ENCODE measurements at places on chromosomes 2 and 18.

DNA sequence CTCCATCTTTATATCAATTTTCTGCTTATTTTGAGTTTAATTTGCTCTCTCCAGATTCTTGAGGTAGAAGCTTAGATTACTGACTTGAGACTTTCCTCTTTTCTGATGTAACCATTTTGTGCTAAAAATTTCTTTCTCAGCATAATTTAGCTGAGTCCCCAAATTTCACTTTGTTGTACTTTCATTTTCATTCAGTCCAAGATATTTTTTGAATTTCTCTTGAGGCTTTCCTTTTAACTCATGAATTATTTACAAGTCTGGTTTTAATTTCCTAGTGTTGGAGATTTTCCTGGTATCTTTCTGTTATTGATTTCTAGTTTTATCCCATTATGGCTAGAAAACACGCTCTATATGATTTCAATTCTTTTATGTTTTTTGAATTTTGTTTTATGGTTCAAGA is 144.7 kb upstream of the PGAP1 start:
- peak overlapping the region; percentile 74 for H3K27ac ChIP-seq
- peaks cover 65% of the 10 kb centered on the region for H3K36me3 ChIP-seq
- DNase-seq, result no peak
- peak overlapping the region; percentile 16 for H3K4me3 ChIP-seq

DNA sequence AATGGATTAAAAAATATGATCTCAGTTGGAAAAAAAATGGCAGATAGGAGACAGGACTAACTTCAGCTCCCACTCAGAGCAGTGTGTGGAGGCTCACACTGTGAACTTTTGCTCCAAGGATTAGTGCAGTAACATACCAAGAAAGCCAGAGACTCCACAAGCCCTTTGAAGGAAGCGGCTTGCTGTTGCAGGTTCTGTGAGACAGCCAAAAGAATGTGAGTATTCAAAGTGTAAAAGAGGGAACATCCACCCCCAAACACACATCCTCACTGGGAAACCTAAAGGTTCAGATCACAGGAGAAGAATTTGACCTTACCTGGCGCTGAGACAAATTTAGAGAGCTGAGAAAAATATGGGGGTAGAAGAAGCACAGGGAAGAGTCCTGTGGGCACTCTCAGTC is 77.5 kb downstream of the FAM171B start:
- no peaks in the 10 kb centered on the region for H3K36me3 ChIP-seq
- H3K4me3 ChIP-seq, result no peak overlapping the region
- H3K27ac ChIP-seq, result no peak overlapping the region
- H3K27me3 ChIP-seq, result peaks cover 10% of the 10 kb centered on the region

DNA sequence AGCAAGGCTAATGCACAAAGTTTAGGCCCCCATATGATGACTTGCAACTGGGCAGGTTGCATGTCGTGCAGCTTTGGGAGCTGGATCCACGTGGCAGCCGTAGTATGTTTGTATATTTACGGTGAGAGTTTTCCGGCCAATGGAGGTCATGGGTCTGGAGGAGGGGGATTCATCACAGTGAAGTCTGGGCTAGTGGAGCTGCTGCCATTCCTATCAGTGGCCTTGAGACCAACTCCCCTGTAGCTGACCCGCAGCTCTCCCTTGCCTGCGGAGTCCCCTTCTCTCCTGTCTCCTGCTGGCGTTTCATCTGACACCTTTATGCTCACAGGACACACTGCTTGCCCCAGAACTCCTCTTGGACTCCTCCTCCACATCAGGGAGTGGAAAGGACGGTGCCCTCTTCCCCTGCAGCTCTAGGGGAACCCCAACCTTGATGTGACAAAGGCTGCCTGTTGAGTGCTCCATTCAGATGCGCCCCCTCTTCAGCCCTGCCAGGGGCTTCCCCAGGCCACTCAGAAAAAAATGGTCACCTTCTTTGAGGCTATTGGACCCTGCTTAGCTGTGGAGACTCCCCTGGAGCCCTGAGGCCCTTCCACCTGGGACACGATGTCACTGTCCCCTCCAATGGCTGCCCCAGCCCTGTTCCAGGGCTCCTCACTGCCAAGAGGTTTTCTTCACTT is 121.7 kb downstream of the PXDN start:
- no peak overlapping the region for H3K4me3 ChIP-seq
- no peak for DNase-seq
- H3K27me3 ChIP-seq, result peaks cover 2% of the 10 kb centered on the region
- no peaks in the 10 kb centered on the region for H3K36me3 ChIP-seq

GRCh38 chr2:55115761-55116597 is 65.7 kb upstream of the RTN4 start:
- H3K36me3 ChIP-seq, result no peaks in the 10 kb centered on the region
- no peaks in the 10 kb centered on the region for H3K27me3 ChIP-seq
- no peak overlapping the region for H3K27ac ChIP-seq

DNA sequence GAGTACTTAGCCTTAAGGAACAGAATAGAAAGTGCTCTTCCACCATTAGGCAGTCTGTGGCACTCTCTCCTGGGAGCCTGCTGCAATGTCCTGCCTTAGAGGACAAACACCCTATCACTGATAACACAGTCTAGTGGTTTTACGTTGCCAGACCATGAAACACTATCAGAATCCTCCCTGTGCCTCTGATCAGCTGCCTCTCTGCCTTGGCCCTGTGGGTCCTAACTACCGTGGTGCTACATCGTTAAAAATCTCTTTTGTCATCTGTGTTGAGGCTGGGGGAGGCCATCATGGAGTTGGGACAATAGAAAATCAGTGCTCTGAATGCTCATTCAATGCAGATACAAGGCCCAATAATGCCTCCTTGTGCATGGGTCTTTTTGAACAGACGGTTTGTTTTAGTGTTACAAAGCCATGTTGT is 11.9 kb upstream of the APCDD1 start:
- DNase-seq, result no peak
- H3K27ac ChIP-seq, result no peak overlapping the region
- H3K4me3 ChIP-seq, result no peak overlapping the region
- no peaks in the 10 kb centered on the region for H3K36me3 ChIP-seq
- no peaks in the 10 kb centered on the region for H3K27me3 ChIP-seq

DNA sequence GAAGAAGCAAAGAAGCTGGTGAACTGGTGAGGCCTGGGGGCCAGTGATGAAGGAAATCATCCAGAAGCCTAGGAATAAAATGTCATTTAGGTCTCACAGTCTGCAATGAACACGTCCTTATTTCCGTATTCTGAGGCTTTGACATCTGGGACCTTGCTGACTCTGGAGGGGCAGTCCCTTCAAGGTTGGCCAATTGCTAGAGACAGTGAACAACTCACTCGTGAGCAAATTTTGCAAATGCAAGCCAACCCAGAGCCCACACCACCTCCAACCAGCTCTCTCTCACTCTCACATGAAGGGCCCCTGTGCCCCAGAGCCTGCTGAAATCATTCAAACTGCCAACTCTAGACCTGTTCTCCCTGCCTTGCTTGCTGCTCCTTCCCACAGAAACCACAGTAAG is 279.1 kb upstream of the LYPD1 start:
- no peaks in the 10 kb centered on the region for H3K4me1 ChIP-seq
- H3K27ac ChIP-seq, result no peak overlapping the region
- H3K27me3 ChIP-seq, result no peaks in the 10 kb centered on the region

DNA sequence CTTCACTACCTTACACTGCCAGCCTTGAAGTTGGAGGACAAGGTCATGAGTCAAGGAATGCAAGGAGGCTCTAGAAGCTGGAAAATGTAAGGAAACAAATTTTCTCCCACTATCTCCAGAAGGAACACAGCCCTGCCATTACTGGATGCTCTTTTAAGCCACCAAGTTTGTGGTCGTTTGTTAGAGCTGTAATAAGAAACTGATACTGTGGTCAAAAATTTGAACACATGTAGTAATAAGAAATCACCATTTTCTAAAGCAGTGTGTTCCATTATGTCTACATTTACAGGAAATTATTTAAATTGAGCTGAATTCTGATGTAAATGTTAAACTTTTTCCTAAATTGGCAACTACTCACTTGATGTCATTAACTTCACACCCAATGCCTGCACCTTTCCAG is 729.0 kb downstream of the KCNJ3 start:
- H3K27ac ChIP-seq, result no peak overlapping the region
- H3K4me1 ChIP-seq, result no peaks in the 10 kb centered on the region
- no peak overlapping the region for H3K4me3 ChIP-seq

GRCh38 chr2:149561309-149561926 is 26.2 kb downstream of the MMADHC start:
- peaks cover 2% of the 10 kb centered on the region for H3K27me3 ChIP-seq
- H3K4me3 ChIP-seq, result no peak overlapping the region
- no peaks in the 10 kb centered on the region for H3K4me1 ChIP-seq
- H3K27ac ChIP-seq, result no peak overlapping the region
- DNase-seq, result peak; percentile 11

GRCh38 chr18:49459404-49460171 is 857 bp downstream of the DYM start:
- peak; percentile 3 for DNase-seq
- H3K4me3 ChIP-seq, result peak overlapping the region; percentile 97
- H3K27me3 ChIP-seq, result no peaks in the 10 kb centered on the region
- no peaks in the 10 kb centered on the region for H3K36me3 ChIP-seq
- H3K4me1 ChIP-seq, result peaks cover 52% of the 10 kb centered on the region
- H3K27ac ChIP-seq, result peak overlapping the region; percentile 89

GRCh38 chr2:234816491-234816890 is 135.3 kb upstream of the SH3BP4 start:
- H3K4me3 ChIP-seq, result no peak overlapping the region
- no peaks in the 10 kb centered on the region for H3K36me3 ChIP-seq
- no peak overlapping the region for H3K27ac ChIP-seq
- H3K27me3 ChIP-seq, result peaks cover 6% of the 10 kb centered on the region
- no peaks in the 10 kb centered on the region for H3K4me1 ChIP-seq

DNA sequence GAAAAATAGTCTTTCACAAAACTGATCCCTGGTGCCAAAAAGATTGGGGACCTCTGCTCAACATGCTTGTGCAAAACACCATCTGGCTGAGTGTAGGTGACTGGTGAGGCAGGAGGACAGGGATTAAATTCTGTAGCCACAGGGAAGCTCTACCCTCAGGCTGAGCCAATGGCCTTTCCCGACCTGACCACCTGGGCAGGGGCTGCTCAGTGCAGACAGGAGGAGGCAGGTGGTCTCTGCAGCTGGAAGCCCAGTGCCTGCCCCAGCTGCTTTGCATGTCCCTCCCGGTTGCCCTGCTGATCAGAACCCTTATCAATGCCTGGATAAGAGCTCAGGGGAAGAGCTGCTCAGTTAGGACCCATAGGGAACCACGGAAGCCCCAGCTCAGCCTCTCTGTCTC is 235.3 kb downstream of the ANKRD36 start:
- no peaks in the 10 kb centered on the region for H3K36me3 ChIP-seq
- no peak overlapping the region for H3K27ac ChIP-seq
- H3K4me1 ChIP-seq, result no peaks in the 10 kb centered on the region
- H3K27me3 ChIP-seq, result peaks cover 9% of the 10 kb centered on the region
- no peak for DNase-seq
- no peak overlapping the region for H3K4me3 ChIP-seq

DNA sequence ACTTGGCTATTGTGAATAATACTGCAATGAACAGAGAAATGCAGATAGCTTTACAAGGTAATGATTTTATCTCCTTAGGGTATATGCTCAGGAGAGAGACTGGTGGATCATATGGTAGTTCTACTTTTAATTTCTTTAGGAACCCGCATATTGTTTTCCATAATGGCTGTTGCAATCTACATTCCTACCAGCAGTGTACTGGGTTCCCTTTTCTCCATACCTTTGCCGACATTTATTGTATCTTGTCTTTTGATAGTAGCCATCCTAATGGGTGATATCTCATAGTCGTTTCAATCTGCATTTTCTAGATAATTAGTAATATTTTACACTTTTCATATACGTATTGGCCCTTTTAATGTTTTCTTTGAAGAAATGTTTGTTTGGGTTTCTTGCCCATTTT is 702.9 kb upstream of the ACVR2A start:
- H3K4me1 ChIP-seq, result no peaks in the 10 kb centered on the region
- H3K27me3 ChIP-seq, result no peaks in the 10 kb centered on the region
- no peak for DNase-seq

DNA sequence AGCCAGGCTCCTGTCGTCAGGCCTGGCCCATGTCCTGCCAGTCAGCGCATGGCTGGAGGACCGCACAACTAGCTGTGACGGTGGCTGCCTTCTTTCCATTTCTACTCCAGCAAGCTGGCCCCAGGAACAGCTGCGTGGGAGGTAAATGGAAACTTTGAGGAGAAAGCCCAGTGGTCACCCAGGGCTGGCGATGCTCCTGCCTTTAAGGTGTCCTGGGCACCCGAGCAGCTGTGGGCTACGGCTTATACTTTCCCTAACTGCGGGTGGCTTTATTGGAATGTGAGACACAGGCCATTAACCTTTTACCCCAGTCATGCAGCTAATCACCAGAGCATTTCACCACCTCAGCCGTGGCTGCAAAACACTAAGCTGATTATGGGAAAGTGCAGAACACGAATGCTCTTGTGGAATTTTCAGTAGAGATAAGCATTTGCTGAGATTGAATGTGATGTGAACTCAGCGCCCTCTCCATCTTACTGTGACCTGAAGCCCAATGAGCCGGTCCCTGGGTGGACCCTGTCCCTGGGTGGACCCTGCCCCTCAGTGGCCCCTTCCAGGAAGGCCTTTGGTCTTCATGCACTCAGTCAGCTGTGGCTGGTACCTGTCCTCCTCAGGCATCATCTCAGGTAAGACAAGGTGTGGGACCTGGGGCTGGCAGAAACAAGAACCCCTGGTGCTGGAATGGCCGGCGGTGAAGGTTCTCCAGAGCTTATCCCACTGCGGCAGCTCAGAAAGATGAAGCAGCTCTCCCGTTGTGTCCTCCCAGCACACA is 275.4 kb upstream of the HS6ST1 start:
- H3K4me1 ChIP-seq, result no peaks in the 10 kb centered on the region
- no peak overlapping the region for H3K27ac ChIP-seq
- no peaks in the 10 kb centered on the region for H3K27me3 ChIP-seq
- H3K4me3 ChIP-seq, result no peak overlapping the region
- no peaks in the 10 kb centered on the region for H3K36me3 ChIP-seq

- peak overlapping the region; percentile 85 for H3K27ac ChIP-seq
- peak; percentile 48 for DNase-seq
- H3K27me3 ChIP-seq, result no peaks in the 10 kb centered on the region
- peaks cover 95% of the 10 kb centered on the region for H3K4me1 ChIP-seq
- peak overlapping the region; percentile 64 for H3K4me3 ChIP-seq
These were observed 121.4 kb upstream of the COL5A2 start for GRCh38 chr2:189300916-189301315.

GRCh38 chr2:26904839-26905238 is 56.9 kb downstream of the DPYSL5 start:
- H3K27me3 ChIP-seq, result peaks cover 10% of the 10 kb centered on the region
- no peak for DNase-seq
- no peaks in the 10 kb centered on the region for H3K36me3 ChIP-seq
- H3K27ac ChIP-seq, result no peak overlapping the region
- no peaks in the 10 kb centered on the region for H3K4me1 ChIP-seq

- DNase-seq, result no peak
- H3K4me3 ChIP-seq, result no peak overlapping the region
- H3K36me3 ChIP-seq, result no peaks in the 10 kb centered on the region
- no peak overlapping the region for H3K27ac ChIP-seq
These were observed 101.3 kb upstream of the ETAA1 start for GRCh38 chr2:67295851-67296250.
